ENCODE measurements at places on chromosomes 4 and X.

DNA sequence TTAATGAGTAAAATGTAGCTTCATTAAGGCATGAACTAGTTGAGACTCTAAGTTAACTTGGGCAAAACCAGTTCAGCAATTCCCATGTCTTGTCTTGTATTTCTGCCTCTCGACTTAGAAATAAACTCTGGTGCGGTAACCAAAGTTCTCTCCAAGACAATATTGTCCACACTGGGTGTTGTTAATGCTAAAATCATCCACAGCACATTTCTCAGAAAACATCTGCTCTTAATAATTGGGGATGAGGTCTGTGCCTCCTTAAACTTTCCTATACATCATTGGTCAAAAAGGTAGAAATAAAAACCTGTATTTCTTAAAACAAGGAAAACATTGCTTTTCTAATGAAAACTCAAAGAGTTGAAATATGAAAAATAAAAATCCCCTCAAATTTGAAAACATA is 32.9 kb upstream of the MID1 start:
- no peak for DNase-seq

DNA sequence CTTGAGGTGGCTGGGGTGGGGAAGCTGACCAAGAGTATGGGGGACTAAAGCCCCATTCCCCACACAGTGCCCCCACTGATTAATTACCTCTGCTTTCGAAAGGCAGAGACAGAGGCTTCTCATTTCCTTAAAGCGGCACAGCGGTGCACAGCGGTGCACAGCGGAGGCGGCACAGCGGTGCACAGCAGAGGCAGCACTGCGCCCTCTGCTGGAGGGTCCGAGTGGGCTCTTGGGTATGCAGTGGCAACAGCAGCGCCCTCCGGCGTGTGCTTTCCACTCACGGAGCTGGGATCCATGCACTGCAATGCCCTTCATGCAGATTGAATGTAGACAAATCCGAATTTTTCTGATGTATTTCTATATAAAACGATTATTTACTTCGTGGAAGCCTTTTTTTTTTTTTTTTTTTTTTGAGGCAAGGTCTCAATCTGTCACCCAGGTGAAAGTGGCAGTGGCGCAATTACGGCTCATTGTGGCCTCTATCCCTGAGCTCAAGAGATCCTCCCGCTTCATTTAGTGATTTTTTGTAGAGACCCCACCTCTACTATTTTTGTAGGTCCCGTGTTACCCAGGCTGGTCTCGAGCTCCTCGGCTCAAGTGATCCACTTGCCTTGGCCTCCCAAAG is 19.7 kb upstream of the PRPS2 start:
- DNase-seq: peak; percentile 53

DNA sequence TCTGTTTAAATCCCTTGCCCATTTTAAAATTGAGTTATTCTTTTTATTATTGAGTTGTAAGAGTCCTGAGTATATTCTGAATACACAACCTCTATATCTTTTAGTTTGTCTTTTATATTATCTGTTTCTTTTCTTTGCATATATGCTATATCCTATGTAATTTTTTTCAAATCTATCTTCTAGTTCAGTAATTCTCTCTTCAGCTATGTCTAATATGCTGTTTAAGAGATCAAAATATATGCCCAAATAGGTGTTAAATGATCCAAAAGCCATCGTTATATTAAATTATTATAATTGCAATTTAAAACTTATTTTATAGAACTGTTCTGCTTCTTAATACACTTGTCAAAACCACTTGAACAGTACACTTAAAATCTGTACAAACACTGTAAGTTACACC is 107.4 kb upstream of the TSPAN5 start:
- DNase-seq: no peak

DNA sequence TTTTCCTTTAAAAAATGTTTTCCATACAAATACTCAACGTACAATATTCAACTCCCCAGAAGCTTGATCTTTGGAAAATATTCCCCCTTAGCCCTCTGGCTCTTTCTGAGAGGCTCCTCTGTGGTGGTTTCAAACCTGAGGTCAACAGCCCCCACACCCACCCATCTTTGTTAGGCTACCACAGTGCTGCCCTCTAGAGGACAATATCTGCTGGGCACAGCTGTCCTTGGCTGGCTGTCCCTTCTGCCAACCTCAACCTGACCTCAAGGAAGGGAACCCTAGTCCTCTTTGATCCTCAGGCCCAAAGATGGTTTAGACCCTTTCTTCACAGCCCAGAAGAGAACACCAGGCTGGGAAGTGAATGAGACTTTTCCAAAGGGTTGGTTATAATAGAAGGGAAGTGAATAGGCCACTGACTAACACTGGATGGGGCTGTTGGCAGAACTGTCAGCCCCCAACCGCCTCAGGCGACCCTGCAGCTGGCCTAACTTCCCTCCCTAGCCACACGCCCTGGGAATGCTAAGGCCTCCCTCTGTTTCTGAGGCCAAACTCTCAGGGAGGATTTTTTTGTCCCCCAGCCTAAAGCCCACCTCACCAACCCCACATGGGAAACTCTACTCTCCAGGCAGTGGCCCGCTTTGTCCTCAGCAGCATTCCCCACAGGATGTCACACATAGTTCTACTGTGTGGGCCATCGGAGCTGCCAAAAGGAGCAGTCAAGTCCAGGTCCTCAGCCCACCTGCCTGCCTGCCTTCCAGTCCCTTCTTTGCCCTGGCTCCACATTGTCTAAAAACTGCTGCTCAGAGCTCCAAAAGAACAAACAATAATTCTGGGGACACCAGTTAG is 34.3 kb downstream of the NYX start:
- DNase-seq: no peak

GRCh38 chrX:30489323-30489722 is 88.2 kb downstream of the TASL start:
- DNase-seq: no peak

Data from T-cell (primary cell).